KG1 (cell line): ENCODE measurements at places on chromosomes 12 and 14.

DNA sequence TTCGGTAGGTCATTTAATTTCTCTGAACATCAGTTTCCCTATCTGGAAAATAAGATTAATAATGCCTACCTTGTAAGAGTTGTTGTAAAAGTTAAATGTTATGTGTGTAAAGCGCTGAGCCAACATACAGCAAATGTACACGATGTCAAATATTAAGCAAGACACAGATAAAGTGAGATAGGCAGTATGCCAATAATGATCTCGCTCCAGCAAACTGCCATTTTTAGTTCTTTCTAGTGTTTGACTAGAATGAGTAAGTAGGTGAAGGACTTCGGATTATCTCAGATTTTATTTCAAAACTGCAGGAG, 840 bp downstream of the DHRS7 start:
- no peak for DNase-seq

DNA sequence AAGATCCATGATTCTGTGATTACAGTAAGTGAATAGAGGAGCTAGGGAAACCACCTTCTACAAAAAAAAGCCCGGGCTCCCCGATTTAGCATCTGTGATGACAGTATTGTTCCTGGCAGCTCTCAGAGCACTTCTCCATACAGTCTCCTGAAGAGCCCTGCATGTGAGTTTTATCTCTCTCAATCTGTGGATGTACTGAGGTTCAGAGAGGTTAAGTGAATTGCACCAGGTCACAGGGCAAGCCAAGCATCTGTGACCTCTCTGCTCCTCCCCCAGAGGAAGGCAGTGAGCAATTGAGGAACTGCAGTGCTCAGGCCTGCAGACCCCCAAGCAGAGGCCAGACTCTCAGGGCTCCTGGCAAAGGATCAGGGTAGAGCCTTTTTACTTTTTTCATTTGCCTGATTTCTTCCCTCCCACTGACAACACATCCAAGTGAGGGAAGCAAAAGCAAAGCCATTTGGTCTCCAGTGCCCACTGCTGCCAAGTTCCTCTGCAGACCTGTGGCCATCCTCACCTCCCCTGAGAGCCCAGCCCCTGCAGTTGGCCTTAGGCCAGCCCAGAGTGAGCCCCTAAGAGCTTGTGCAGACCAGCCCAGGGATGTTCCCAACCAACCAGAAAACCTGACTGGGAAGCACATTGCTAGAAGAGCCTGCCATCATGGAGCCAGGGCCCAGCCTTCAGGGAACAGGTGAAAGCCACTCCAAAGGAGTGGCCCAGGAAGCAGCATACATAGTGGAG, 47.6 kb upstream of the PNMA1 start:
- DNase-seq, result no peak

DNA sequence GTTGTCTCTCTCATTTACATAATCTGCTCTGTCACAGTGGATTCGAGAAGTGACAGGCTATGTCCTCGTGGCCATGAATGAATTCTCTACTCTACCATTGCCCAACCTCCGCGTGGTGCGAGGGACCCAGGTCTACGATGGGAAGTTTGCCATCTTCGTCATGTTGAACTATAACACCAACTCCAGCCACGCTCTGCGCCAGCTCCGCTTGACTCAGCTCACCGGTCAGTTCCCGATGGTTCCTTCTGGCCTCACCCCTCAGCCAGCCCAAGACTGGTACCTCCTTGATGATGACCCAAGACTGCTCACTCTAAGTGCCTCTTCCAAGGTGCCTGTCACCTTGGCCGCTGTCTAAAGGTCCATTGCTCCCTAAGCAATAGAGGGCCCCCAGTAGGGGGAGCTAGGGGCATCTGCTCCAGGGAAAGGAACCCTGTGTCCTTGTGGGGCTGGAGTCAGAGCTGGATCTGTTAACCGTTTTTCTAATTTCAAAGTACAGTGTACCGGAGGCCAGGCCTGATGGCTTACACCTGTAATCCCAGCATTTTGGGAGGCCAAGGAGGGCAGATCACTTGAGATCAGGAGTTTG, 5.1 kb downstream of the ERBB3 start:
- DNase-seq, result no peak

DNA sequence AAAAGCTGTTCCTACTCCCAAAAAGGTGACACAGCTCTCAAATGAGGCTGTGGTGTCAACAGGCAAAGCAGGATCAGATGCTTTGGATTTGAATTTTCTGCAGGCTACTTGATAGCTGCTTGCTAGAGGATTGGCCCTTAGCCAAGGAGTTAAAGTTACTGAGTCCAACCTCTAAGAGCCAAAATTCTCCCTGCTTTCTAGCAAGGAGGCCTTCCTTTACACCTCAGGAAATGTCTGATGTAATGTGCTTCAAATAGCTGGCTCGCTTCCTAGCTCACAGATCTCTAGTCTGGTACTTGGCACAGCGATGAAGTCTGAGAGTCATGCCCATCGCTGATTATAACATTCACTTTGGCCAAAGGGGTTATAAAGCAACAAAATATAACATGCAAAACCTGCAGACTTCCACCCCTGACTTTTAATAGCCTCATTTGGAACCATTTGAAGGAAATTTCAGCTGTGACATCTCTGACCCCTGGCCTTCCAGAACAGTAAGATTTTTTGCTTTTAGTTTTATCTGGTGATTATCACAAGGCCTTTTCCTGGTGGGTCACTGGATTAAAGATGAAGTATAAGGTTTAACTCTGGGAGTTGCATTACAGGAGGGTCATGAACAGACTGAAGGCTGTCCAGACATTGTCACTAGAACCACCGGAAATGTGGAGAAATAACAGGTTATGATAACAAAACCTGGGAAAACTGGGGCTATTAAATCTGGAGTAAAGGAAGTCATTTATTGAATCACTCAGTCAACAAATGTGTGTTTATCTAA, 189.7 kb downstream of the EPS8 start:
- no peak for DNase-seq

DNA sequence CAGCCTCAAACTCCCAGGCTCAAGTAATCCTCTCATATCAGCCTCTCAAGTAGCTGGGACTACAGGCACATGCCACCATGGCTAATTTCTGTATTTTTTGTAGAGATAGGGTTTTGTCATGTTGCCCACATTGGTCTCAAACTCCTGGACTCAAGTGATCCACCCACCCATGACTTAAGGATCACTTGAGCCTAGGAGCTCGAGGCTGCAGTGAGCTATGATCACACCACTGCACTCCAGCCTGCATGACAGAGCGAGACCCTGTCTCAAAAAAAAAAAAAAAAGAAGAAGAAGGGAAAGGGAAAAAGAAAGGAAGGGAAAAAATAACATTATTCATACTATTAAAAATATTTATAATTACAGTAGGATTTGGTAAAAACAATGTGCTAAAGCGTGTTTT, 19.2 kb downstream of the EPS8 start:
- DNase-seq, result no peak

- DNase-seq, result no peak
These were observed 52.0 kb downstream of the NAV3 start for GRCh38 chr12:77882709-77883108.

GRCh38 chr14:54854181-54854580, 48.4 kb downstream of the GCH1 start:
- DNase-seq, result no peak

- DNase-seq, result no peak
These were observed 96.2 kb downstream of the FIGNL2 start for GRCh38 chr12:51752234-51752889.

GRCh38 chr12:7068240-7068993, 7.9 kb downstream of the C1S start:
- DNase-seq, result peak; percentile 29

DNA sequence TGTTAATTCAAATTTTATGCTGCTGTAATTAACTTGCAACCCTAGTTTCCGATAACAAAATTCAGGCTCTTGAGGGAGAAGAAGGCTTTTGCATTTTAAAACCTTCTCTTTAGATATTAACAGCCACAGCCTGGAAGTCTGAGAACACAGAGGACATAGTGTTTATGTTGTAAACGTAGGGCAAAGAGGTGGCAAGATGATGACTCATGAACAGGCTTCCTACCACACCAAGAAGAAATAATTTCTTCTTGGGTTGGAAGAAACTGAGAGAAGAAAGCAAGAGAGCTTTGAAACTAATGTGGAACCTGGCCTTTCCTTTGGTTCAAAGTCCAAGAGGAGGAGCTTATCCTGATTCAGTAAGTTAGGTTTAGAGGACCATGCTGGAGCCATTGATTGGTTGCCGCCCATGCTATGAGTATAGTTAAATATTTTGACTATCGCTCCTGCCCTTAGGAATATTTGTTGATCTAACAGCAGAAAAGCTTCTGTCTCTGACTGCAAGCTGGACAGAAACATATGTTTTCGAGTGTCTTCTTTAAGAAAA, 31.8 kb downstream of the CCDC198 start:
- no peak for DNase-seq

- no peak for DNase-seq
These were observed 261.7 kb downstream of the NEDD1 start for GRCh38 chr12:97168804-97169203.

DNA sequence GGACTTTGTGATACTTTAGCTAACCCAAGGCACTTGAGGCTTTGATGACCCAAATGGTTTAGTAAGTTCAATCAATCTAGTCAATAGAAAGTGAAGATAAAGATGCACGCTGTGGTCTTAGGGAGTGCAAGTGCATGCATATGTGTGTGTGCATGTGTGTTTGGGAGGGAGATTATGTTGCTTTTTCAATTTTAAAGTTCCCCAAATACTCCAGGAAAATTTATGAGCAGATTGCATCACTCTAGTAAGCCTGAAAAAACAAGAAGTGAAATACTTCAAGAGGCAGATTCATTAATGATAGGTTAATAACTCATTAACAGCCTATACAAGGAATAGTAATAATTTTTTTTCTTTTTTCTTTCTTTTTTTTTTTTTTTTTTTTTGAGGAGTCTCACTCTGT, 12.4 kb upstream of the SIX1 start:
- DNase-seq, result no peak

DNA sequence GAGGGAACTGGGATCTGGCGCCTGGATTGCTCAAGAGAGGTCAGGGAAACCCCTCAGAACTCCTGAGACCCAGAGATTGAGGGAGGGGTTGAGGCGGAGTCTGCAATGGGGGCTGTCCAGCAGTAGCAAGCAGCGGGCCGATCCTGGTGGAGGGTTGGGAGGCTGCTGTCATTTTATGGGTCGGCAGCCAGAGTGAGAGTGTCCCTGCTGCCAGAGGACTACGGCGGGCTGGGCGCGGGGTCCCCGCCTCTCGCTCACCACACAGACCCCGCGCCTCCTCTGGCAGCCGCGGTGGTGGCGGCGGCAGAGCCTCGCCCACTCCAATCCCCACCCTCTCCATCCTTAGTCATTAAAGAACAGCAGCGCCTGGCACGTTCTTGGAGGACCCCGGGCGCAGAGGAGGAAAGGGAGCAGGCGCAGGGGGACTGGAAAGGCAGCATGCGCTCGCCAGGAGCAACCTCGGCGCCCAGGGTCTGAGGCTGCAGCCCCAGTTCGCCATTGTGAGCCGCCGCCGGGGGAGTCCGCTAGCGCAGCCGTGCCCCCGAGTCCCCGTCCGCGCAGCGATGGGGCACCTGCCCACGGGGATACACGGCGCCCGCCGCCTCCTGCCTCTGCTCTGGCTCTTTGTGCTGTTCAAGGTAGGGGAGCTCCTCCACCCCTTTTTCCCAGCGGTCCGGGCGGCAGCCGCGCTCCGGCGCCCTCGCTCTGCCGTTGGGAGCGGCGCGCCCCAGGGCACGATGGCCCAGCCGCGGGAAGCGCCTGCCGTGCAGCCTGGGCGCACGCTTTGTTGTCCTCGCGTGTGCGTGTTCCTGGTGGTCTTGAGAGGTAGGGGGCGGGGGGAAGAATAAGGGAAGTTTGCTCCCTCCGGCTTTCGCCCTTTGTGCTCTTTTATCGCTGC, at the start of gene PTPRO:
TSS of gene PTPRO (plus strand) at position 345 of the 898 bp plus-strand sequence.
- DNase-seq, result no peak

DNA sequence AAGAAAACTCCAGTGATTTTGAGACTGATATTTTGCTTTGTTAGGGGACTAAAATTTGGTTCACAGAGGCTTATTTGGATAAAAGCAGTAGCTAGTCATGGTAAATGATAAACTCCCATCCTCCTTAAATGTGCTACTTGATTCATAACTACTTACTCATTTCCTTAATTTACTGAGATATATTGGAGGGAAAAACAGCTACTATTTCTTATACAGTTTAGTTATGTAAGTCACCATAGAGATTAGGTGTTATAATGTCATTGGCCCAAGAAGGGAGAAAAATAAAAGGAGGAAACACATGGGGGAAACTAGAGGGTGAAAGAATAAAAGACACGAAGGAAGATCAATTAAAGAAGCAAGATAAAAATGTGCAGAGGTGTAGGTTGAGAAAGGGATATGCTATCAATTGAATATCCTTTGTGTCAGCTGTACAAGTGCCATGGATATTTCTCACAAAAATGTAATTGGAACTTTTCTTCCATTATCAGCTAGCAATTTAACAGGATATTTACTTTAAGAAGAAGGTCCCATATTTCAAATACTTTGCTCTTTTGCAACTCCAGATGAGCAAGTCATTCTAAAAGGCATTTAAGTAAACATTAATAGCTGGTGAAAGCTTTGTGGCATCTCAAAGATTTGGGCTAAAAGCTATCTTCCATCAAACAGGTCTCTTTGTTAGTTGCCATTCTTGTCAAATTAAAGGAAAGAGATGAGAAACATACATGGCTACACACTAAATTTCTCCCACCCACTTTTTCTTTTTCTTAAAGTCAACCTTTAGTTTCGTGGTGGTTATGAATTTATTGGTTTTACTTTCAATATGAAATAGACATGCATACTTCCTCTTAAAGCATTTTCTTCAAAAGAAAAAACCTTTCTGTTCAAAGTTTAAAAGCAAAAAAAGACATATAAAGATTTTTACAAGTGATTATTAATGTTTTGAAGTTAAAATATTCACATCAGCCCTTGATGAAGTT, 439.5 kb downstream of the CCER1 start:
- no peak for DNase-seq

GRCh38 chr12:66653796-66654195, 25.1 kb downstream of the GRIP1 start:
- no peak for DNase-seq

- DNase-seq, result no peak
These were observed 345.8 kb downstream of the TMEM132D start for GRCh38 chr12:129558036-129558435.

- DNase-seq, result no peak
These were observed 4.1 kb upstream of the TBX5 start for GRCh38 chr12:114409852-114410600.

- DNase-seq, result no peak
These were observed 14.5 kb upstream of the PSMD9 start for GRCh38 chr12:121874071-121874470.

DNA sequence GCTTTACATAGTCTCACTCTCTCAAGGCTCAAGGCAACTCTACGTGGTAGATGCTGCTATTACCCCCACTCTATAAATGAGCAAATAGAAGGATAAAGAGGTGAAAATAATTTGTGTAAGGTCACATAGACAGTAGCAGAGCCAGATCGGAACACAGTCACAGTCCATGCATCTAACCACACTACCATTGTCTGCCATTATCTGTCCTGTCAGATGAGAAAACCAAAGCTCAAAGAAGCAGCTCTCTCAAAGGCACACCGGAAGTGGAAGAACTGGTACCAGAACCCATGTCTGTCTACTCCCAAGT, 134.4 kb upstream of the NUDT4 start:
- no peak for DNase-seq

GRCh38 chr12:68904351-68904962, 28.5 kb downstream of the CPM start:
- no peak for DNase-seq

GRCh38 chr12:828726-829395, 76.5 kb downstream of the WNK1 start:
- DNase-seq, result no peak
